ENCODE measurements at places on chromosomes 2 and 18.
A peak's percentile ranks its signal among the peaks of the same experiment; 100 is the strongest.

GRCh38 chr2:233566141-233566956 is at the start of gene USP40:
Gene USP40 (minus strand): TSS chr2:233566782. CDS start chr2:233565554, 1,228 bp downstream.
- DNase-seq, result peak; percentile 96

DNA sequence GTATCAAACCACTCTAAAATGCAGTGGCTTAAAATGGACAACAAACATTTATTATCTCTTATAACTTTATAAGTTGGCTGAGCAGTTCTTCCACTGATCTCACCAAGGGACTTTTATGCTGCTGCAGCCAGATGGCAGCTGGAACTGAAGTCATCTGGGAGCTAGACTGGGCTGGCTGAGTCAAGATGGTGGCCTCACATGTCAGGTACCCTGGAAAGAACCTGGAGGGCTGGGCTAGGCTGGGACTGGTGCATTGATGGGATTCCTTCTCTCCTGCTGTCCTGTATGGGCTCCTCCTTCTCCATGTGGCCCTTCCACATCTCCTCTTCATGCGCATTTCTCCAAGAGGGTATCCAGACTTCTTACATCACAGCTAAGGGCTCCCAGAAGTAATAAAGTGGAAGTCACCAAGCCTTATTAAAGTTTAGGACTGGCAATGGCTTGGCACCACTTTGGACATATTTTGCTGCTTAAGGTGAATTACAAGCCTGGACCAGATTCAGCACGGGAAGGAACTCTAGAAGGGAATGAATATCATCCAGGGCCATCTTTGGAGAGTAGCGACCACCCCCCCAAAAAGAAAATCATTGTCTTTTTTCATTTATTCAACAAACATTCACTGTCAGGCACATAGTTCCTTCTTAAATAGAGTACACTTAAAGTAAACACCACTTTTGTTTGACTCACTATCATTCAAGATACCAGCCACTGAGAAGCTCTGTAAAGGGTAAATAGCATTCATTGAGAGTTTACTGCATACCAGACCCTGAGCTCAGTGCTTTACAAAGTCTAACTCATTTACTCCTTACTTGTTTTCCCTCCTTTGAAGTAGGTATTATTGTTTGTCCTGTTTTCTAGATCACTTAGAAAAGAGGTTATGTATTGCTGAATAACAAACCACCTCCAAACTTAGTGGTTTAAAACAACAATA is 138.0 kb downstream of the ZFP36L2 start:
- no peak for DNase-seq

DNA sequence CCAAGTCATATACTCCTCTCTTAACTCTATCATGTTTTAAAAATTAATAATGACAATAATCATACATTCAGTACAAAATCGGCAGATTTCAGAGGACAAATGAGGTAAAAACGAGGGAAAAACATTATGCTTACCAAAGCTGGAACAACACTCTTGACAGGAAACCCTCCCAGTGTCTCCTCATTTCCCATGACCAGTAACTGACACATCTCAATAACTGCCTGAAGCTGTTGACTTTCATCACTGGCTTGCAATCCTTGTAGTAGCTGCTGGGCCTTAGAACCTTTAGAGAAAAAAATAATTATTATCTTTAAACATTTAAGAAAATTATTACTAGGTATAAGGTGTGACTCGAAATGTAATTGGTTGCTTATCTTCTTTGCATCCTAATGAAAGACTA is 103.6 kb downstream of the TRIP12 start:
- no peak for DNase-seq

- DNase-seq, result no peak
These were observed 30.1 kb downstream of the GREB1L start for GRCh38 chr18:21272016-21272579.

DNA sequence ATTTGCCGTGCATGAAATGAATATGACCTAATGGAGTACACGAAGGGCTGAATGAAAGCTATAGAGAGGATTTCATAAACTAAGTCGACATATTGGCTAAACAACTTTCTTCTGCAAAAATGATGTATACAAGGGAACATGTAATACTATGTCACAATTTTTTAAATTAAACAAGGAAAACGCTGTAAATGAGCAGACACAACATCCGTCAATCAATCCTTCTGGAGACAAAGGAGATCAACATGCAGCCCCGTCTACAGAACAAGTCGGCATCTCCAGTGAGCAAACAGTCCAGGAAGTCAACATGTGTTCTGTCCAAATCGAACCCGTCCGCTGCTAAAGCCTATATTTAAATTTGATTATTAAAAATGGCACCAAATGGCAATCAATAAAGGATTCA is 180.8 kb downstream of the TCF4 start:
- DNase-seq, result no peak

DNA sequence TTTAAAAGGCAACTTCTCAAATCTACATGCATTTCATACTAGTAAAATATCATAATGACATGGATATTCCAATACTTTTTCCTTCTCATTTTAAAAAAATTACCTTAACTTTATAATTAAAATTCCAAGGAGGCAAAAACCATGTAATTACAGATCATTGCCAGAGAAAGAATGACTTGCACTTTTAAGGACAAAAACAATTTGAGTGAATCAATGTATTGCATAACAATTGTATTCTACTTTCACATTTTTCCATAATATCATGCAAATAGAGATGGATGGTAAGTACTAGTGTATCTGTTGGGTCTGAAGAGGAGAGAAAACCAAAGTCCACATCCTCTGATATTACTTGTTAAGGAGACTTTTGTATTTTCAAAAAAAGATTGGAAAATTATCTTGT is 89.5 kb upstream of the NCK2 start:
- DNase-seq, result peak; percentile 11

- DNase-seq, result no peak
These were observed 138.0 kb downstream of the AGPS start for GRCh38 chr2:177530561-177530960.

DNA sequence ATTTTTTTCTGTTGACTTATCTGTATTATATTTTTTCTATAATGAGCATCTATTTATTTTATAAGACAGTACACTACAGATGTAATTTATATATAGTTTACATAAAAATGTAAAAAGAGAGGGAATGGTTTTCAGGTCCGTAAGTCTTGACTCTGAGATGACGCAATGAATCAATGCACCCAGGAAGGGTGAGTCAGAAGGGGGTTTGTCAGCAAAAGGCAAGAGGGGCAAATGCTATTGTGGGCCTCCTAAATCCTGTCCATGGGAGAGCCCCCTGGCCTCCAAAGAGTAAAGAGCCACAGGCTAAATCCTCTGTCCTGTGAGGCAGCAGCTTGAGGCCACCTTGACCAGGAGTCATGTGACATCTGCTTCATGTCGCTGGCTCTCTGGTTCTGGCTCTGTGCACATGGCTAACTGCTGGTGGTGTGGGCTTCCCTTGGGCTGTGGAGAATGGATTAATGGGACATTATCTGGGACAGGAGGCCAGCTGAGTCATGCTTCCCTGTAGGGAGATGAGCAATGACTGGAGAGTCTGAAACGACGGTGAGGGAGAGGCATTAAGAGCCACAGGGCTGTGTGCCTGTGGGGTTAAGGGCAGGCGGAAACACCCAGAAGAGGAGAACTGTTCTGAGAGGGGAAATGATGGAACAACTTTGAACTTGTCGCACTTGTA is 22.8 kb upstream of the ASB18 start:
- DNase-seq, result peak; percentile 44

GRCh38 chr2:150339951-150340350 is 147.5 kb downstream of the RND3 start:
- DNase-seq, result peak; percentile 40

DNA sequence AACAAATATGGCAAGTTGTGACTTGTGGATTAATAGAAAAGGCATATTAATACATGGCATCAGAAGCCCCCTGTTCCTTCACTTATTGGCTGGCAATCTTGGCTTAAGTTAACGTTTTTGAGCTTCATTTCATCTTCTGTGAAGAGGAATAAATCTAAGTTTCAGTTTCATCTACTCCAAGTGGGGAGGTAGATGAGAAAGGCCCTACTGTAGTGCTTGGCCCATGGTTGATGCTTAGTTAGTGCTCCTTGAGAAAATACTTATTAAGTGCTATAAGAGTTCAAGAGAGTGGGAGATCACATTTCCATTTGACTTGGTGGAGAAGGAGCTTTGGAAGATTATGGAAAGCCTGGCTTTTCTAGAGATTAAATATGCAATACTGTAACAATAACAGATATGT is 244.3 kb downstream of the BABAM2 start:
- no peak for DNase-seq

- no peak for DNase-seq
These were observed 139.5 kb upstream of the NDUFV2 start for GRCh38 chr18:8962855-8963635.

- DNase-seq, result no peak
These were observed 84.0 kb downstream of the SPP2 start for GRCh38 chr2:234134496-234134895.

- DNase-seq, result no peak
These were observed 497.8 kb upstream of the MYT1L start for GRCh38 chr2:2828774-2829368.

- no peak for DNase-seq
These were observed 185.3 kb downstream of the STK39 start for GRCh38 chr2:168062054-168062453.

GRCh38 chr2:8522687-8523086 is 159.2 kb upstream of the ID2 start:
- DNase-seq, result no peak

- DNase-seq, result no peak
These were observed 23.0 kb upstream of the ACTR2 start for GRCh38 chr2:65204461-65205210.

DNA sequence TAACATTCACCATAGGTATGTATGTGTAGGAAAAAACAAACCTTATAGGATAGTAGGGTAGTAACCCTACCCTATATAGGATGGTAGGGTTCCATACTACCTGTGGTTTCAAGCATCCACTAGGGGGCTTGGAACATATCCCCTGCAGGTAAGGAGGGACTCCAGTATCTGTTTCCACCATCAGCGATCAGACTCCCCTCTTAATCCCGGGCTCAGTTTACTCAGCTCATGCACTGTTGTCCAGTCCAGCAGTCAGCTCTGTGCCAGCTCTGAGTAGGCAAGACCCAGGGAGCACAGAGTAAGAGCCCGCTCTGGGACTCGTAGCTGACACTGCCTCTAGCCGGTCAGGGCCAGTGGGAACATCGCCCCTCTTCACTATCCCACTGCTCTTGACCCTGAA is 61.7 kb downstream of the MEX3C start:
- no peak for DNase-seq

DNA sequence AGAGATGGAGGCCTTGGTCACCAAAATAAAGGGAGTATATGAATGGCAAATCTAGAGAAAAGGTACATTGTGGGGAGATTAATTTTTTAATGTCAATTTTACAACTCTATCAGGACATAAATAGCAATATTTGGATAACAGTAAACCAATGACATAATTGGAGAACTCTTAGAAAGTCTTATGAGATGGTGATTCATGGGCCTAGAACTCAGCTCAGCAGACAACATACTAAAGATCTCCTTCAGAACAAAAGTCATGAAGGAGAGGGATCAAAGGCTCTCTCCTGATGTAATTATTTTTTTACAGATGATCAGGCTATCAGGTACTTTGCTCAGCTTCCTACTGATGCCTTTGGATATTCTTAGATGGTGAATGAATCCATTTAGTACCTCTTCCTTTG is 90.0 kb downstream of the CRACDL start:
- DNase-seq, result peak; percentile 17

GRCh38 chr2:121136323-121136722 is 148.7 kb downstream of the TFCP2L1 start:
- DNase-seq, result no peak

GRCh38 chr2:239402666-239403065 is 1.8 kb upstream of the HDAC4 start:
- no peak for DNase-seq

DNA sequence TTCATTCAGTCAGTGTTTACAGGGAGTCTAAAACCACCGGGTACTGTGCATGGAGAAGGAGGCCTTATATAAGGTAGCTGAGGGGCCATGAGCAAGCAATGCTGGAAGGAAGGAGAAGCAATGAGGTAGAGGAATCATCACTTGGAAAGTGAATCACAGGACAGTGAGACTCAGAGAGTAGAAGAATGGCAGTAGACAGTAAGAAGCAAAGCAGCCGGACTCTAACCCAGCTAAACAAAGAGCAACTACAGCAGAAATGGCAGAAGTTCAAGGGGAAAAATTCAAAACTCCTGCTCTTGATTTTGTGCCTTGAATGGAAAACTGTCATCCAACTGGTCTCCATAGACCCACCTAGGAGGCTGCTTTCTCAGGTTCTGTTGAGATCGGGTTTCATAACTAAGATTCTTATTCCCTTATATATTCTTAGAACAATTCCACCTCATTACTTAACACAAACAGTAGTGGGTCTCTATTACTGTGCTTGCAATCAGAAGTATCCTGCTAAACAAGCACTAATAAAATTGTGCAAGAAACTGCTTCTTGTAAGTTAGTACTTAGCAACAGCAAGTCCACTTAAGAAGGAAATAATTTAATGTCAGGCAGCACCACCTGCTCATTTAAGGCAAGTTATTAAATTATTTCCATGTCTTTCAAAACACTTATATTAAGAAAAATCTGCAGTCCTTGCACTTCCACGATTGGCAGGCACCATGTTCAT is 68.0 kb downstream of the RBMS1 start:
- DNase-seq, result peak; percentile 90

GRCh38 chr2:104502901-104503300 is 351.0 kb upstream of the POU3F3 start:
- no peak for DNase-seq

DNA sequence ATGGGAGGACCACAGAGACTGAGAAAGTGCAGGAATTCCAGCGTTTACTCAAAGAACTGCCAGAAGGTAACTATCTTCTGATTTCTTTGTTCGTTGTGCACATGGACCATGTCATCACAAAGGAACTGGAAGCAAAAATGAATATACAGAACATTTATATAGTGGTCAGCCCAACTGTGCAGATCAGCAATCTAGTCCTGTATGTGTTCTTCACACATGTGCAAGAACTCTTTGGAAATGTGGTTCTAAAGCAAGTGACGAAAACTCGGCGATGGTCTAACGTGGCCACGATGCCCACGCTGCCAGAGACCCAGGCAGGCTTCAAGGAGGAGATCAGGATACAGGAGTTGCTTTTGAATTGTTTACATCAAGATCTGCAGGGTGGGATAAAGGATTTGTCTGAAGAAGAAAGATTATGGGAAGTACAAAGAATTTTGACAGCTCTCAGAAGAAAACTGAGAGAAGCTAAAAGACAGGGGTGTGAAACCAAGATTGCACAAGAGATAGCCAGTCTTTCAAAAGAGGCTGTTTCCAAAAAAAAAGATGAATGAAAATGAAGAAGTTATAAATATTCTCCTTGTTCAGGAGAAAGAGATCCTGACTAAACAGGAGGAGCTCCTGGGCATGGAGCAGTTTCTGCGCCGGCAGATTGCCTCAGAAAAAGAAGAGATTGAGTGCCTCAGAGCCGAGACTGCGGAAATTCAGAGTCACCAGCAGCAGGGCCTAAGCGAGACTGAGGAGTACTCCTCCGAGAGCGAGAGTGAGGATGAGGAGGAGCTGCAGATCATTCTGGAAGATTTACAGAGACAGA is 8.3 kb upstream of the CHST10 start:
- no peak for DNase-seq

GRCh38 chr2:41727152-41727551 is 320.7 kb upstream of the PKDCC start:
- no peak for DNase-seq

Measured in GM23248 (cell line).